ENCODE measurements at places on chromosomes 1 and 21. TPM values are rescaled to one million over a fixed set of nuclear protein-coding genes. Genes with fewer than 3 reads are reported as not detected.

DISC1 gene
- 2.5 TPM for polyA plus RNA-seq

RRP15 gene
- 17.6 TPM for polyA plus RNA-seq

ZYG11A gene
- polyA plus RNA-seq = not detected

LMOD1 gene
- not detected for polyA plus RNA-seq

CFHR2 gene
- polyA plus RNA-seq = not detected

KCND3 gene
- polyA plus RNA-seq = 0.02 TPM

PAFAH2 gene
- polyA plus RNA-seq = 17.3 TPM

SGIP1 gene
- polyA plus RNA-seq = not detected

KRTAP6-1 gene
- polyA plus RNA-seq = not detected

C4BPA gene
- polyA plus RNA-seq = not detected

- DNase-seq = no peak
Measured at GRCh38 chr1:159222075-159222865, 17.6 kb downstream of the ACKR1 start.

- DNase-seq = no peak
Measured at GRCh38 chr1:7589774-7590425, 181.2 kb upstream of the VAMP3 start.

- no peak for DNase-seq
Measured at GRCh38 chr1:43349594-43350306, 9.0 kb upstream of the CDC20 start.

DNA sequence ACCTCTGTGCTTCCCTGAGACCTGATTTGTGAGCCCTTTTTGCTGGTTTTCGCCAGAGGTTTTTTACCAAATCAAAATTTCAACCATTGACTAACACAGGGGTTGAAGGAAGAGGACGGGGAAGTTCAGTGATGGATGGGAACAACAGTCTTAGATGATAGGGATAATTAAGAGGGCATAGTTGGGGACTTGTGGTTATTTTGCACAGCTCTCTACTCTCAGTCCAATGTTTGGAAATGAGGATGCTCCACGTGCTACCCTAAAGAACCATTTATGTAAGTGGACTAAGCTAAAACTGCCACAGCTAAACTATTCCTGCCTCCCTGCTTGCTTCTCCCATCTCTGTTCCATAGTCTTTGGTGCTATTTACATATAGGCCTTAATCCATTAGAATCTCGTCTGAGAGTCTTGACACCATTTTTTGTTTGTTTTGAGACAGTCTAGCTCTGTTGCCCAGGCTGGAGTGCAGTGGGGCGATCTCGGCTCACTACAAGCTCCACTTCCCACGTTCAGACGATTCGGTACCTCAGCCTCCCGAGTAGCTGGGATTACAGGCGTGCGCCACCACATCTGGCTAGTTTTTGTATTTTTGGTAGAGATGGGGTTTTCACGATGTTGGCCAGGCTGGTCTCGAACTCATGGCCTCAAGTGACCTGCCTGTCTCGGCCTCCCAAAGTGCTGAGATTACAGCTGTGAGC lies 684 bp upstream of the MCL1 start:
- DNase-seq = no peak

DNA sequence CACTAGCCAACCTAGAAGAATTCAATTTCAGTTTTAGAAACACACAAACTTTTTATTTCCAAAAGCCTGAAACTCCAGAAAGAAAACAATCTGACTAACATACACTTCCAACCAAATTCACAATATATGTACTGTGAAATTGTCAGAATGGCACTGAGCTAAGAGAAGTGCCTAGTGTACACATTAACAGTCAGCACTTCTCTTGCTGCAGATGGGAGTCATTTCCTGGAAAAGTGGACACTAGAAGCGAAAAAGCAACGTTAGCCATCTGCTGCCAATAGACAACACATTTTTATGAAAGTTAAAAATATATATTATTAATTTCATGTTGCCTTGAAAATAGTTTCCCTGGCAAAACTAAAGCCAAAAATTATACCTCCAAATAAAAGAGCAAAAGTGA lies 66.1 kb downstream of the EPS15 start:
- no peak for DNase-seq

- DNase-seq = no peak
Measured at GRCh38 chr1:63674238-63674864, 81.1 kb downstream of the PGM1 start.

GRCh38 chr1:165371588-165372225 lies 15.2 kb upstream of the LMX1A start:
- DNase-seq = no peak

DNA sequence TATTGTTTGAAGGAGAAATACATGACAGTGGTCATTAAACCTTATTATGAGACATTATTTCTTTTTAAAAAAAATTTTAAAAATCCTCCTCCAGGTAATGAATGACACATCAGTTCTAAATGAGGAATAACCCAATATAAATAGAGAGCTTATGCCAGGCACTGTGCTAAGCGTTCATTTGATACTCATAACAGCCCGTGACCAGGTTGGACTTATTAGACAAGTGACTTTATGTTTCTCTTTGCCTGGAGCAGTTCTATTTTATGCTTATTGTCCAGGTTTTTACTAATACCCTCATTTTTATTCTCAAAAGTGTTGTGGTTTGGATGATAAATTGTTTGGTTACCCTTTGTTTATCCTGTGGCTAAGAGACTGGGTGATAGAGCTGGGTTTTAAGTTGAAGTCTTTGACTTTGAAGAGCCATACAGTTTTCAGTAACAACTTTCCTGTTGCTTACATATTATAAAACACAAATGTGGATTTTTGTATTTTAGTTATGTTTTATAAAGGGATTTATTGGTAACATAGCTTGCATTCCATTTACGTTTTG lies 84.2 kb downstream of the RABGAP1L start:
- no peak for DNase-seq

GRCh38 chr1:198105185-198105584 lies 51.6 kb upstream of the NEK7 start:
- DNase-seq = no peak

- DNase-seq = no peak
Measured at GRCh38 chr21:23217597-23217996, 2219.4 kb downstream of the NCAM2 start.

DNA sequence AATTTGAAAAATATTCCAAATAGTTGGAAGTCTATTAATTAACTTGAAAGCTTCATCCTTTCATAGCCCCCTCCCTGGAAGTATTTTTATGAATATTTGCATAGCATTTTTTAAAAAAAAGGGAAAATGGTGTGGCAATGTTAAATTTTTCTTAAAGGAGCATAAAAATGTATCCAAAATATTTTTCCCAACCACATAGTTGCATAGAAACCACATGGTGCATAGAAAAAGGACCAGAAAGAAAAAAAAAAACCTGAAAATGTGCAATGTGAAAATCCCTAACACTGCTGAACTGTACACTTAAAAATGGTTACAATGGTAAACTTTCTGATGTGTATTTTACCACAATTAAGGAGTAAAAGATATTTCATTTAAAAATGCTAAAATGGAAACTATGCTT lies 8.0 kb downstream of the C1orf167 start:
- DNase-seq = no peak

DNA sequence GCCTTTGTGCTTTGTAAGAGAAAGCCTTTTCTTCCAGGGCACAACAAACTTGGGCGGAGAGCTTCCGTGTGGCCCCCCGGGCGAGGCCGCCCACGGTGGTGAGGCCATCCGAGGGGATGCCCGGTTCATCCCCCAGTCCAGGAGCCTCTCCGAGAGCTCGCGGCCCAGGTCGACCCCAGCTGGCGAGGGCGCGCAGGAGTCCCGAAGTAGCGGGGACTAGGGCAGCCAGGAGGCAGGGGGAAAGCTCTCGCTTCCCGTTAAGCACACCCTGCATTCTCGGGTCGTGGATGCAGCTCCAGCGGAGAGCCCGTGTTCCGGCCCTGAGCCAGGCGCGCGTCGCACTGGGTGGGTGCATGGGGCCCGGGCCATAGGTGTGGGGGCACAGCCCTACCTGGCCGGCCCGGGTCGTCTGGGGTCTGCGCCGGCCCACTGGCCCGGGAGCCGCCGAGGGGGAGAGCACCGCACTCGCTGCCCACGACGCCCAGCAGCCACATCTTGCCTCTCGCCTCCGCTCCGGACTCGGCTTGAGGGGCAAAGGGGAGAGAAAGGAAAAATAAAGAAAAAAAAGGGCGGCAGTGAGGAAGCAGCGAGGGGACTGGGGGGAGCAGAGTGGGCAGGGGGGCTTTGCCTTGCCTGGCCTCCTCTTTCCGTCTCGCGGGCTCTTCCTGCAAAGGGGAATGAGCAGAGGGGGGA lies 1.8 kb downstream of the RNF220 start:
- DNase-seq = no peak

- DNase-seq = no peak
Measured at GRCh38 chr1:98769162-98769561, 107.6 kb downstream of the SNX7 start.

DNA sequence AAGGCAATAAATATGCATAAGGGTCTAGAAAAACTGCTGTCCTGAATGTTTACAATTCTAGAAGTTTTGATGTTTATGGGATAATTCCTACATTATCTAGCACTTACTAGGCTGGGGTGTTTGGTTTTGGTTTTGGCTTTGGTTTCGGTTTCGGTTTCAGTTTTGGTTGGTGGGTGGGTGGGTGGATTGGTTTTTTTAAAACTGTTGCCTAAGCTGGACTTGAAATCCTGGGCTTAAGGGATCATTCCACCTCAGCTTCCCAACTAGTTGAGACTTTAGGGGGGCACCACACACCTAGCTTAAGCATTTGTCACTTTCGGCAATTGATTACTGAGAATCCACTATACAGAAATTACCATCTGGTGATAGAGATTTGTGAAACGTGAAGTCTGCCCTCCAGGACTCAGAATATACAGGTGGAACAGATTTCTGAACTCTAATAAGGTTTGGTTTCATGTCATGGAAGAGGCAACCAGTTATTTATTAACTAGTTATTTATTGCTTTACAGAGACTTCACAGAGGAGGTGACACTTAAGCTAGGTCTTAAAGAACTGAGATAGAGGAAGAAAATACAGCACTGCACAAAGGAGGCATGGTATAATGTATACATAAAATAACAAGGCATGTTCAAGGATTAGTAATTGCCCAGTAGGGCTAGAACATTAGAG lies 69.6 kb downstream of the PIK3R3 start:
- no peak for DNase-seq

- DNase-seq = no peak
Measured at GRCh38 chr1:221451741-221452140, 290.1 kb downstream of the DUSP10 start.

DNA sequence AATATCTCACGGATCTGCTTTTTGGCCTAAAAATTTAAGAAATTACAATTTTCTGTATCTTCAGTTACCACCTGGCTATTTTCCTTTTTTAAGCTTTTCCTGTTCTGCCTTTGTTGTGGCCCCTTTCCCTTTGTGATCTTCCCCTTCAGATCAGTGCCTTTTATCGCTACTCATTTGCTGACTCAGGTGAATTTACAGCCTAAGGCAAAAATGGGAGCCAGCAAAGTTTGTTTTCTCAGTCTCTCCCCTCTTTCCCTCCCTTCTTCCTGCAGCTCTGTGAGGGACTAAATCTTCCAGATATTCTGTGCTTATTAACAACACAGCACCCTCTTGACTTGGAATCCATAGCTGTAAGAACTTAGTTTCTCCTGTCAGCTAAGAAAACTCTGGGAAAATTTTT lies 5.3 kb upstream of the PRRC2C start:
- DNase-seq = no peak

DNA sequence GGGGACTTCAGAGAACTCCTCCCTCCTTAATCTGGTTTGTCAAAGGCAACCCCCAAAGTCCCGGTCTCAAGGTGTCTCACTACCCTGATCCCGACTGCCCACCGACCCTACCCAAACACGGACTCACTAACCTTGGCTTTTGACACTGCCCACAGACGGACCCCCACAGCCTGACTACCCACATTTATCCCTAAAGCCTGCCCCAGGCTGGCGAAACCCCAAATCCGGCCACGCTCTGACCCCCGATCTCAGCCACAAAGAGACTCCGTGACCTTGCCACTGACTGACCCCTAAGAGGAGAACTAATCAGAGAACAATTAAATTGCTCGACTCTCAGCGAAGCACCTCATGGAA lies 5.2 kb downstream of the ID3 start:
- DNase-seq = no peak

DNA sequence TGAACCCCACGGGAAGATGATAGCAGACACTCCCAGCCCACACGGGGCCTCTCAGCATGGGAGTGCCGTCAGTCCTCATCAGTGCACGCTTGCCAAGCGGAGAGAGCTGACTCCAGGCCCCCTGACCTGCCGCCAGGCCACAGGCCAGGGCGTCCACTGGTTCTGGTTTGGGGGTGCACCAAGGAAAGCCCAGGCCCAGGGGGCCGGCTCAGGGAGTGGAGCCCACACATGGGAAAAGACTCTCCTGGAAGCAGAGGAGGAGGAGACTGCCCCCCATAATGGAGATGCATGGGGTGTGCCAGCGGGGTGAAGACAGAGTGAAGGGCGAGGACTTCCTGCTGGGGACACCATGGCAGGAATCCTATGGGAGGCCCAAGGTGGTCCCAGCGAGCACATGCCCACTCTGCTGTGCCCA lies 6.4 kb downstream of the TRIM11 start:
- DNase-seq = no peak

DNA sequence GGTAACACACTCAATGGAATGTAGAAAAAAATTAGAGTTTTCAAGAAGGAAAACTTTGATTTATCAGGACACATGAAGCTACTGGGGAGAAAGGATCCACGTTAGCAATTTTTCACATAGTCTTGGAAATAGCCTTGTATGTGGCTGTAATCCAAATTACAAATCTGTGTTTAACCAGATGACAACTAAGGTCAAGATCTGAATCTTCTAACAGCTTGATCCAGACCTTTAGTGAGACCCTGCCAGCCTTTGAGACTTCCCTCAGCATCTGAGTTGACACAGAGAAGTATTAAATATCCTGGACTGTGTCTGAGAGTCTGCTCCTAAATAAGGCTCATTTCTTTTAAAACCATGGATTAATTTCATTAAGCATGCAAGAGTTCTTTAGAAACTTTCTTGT lies 135.9 kb upstream of the KCNK2 start:
- DNase-seq = no peak

DNA sequence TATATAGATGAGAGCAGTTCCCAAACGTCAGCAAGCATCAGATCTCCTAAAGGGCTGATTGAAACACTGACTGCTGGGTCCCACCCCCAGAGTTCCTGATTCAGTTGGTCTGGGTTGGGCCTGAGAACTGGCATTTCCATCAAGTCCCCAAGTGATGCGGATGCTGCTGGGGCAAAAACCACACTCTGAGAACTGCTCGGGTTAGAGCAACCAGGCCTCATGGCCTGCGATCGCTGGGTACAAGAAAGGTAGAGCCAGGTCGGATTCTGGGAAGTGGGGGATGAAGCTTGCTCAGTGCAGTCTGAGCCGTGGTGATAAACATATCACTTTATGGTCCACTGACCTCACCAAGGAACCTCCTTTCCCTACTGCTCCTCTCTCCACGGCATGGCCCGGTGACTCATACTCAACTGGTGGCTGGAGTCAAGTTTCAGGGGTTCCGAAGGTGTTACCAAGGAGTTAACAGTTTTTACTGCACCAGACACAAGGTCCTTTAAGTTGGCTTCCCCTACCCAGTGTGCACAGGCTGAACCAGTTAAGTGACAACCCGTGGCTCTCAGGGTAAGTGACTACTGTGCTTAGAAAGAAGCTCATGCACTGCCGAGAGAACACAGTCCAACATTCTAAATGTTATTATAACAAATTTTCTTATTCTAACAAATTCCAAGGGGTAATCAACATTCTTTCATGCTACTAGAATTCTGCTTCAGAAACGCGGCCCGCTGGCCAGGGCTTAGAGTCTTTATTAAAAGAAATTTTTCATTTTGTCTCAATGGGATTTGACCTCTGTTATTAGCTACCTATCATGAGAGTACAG lies 153.5 kb downstream of the TGFBR3 start:
- no peak for DNase-seq

Measured in naive thymus-derived CD8-positive, alpha-beta T cell (primary cell).